Mesothelial cell of epicardium (in vitro differentiated cells): ENCODE measurements at places on chromosomes 6 and 20. TPM values are rescaled to one million over a fixed set of nuclear protein-coding genes. Genes with fewer than 3 reads are reported as not detected.

The FAM135A gene
- 21.5 to 24.8 TPM (median 22.7 TPM) in 3 replicates for total RNA-seq

The PXDC1 gene
- total RNA-seq: 33.1 to 34.5 TPM (median 33.8 TPM) in 3 replicates

The KIF6 gene
- total RNA-seq: 1.2 to 1.4 TPM (median 1.3 TPM) in 3 replicates

The EXOC2 gene
- 20.3 to 22.9 TPM (median 22.1 TPM) in 3 replicates for total RNA-seq

The SPATA2 gene
- total RNA-seq: 8.0 to 8.8 TPM (median 8.1 TPM) in 3 replicates

DNA sequence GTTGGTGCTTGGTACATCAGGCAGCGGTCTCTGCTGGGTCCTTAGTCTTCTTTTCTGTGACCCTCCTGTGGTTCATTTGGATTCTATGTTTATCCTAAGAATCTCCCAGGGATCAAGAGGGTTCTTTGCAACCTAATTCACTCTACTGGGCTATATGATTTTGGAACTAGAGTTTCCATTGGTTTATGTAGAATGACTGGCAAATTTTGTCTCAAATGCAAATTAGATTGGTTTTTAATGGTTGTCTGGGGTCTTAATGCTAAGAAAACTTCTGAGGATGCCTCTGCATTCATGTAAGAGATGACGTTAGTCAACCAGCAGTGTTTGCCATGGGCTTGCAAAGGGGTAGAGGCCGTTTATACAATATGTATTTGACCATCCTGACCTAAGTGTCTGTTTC is 129.8 kb upstream of the ZFP64 start:
- no peak overlapping the region for H3K27ac ChIP-seq
- H3K27me3 ChIP-seq: peaks cover 59% of the 10 kb centered on the region
- no peak overlapping the region for H3K4me3 ChIP-seq
- DNase-seq: no peak
- H3K36me3 ChIP-seq: no peaks in the 10 kb centered on the region

DNA sequence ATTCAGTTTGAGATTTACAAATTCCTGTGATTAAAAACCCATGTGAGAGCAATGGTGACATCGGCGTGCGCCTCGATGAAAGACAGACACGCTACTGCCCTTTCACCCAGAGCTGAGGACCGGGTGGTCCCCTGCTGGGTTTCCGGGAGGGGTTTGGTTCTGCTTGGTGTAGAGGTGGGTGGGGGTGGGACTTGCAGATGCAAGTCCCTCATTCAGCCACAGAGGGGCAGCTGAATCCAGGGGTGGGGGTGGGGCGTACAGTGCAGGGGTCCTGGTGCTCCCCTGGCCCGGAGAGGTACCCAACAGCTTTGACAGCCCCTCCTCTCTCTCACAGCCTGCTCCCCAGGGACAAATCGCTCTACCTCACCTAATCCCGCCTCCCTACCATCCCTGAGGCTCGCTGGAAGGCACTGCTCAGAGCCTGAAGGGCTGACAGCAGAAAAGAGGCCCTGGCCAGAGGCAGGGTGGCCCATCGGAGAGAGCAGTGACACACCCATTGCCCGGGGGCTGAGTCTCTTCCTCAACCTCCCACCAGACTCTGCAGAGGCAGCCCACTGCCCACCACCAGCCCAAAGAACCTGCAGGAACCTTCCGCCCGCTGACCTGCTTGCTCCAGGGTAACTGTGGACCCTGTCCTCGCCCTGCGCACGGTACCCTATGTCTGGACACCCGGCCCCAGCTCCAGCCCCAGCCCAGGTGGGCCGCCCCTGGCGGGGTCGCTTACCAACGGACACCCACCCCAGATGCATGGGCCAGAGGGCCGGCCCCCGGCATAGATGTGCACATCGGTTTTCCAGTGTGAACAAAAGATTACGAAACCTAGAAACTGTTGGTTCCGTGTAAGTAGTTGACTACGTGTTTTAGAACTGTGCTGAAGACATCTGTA is 118.4 kb downstream of the JPH2 start:
- no peak overlapping the region for H3K4me3 ChIP-seq
- H3K4me1 ChIP-seq: no peaks in the 10 kb centered on the region
- DNase-seq: no peak
- no peaks in the 10 kb centered on the region for H3K36me3 ChIP-seq
- peaks cover 18% of the 10 kb centered on the region for H3K27me3 ChIP-seq

- H3K27ac ChIP-seq: no peak overlapping the region
- H3K4me3 ChIP-seq: no peak overlapping the region
- no peak for DNase-seq
- no peaks in the 10 kb centered on the region for H3K36me3 ChIP-seq
- H3K27me3 ChIP-seq: peaks cover 6% of the 10 kb centered on the region
Measured at GRCh38 chr6:41743406-41744235, 3.6 kb downstream of the PGC start.

DNA sequence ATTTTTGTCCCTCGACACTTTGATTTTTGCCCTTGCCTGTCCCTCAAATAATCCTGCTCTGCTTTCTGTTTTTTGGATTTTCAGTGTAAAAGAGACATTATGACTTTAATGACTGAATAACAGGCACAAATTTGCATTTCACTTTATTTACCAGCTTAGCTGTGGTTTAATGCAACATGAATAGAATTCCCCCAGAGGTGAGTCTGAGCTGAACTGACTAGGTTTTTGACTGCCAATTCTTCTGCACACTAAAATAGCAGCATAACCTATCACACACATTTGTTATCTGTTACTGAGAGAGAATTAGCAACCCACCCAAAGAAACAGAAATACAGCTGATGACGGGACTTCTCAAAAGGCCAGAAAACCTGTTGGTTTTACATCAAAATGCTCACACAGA is 3.9 kb upstream of the RBM24 start:
- peaks cover 16% of the 10 kb centered on the region for H3K4me1 ChIP-seq
- no peaks in the 10 kb centered on the region for H3K36me3 ChIP-seq
- H3K27ac ChIP-seq: no peak overlapping the region
- no peak for DNase-seq
